CD8-positive, alpha-beta memory T cell (primary cell): ENCODE measurements at places on chromosomes 13 and 19. TPM values are rescaled to one million over a fixed set of nuclear protein-coding genes. Genes with fewer than 3 reads are reported as not detected.

Gene OR7A5
- total RNA-seq = not detected

Gene CASP14
- not detected for total RNA-seq

Gene DZIP1
- total RNA-seq = not detected

Gene LGALS4
- total RNA-seq = 1.8 TPM

DNA sequence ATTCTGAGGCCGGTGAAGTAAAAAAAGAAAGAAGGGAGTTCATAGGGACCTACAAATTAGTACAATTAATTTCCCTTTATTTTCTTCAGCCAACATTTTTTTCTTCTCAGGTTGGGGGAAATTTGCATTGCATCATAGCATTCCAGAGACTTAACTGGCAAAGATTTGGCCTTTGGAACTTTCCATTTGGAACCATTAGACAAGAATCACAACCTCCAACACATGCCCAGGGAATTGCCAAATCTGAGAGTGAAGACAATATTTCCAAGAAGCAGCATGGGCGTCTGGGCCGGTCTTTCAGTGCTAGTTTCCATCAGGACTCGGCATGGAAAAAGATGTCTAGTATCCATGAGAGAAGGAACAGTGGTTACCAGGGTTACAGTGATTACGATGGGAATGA lies 6.4 kb upstream of the ERCC5 start:
- no peak for DNase-seq

DNA sequence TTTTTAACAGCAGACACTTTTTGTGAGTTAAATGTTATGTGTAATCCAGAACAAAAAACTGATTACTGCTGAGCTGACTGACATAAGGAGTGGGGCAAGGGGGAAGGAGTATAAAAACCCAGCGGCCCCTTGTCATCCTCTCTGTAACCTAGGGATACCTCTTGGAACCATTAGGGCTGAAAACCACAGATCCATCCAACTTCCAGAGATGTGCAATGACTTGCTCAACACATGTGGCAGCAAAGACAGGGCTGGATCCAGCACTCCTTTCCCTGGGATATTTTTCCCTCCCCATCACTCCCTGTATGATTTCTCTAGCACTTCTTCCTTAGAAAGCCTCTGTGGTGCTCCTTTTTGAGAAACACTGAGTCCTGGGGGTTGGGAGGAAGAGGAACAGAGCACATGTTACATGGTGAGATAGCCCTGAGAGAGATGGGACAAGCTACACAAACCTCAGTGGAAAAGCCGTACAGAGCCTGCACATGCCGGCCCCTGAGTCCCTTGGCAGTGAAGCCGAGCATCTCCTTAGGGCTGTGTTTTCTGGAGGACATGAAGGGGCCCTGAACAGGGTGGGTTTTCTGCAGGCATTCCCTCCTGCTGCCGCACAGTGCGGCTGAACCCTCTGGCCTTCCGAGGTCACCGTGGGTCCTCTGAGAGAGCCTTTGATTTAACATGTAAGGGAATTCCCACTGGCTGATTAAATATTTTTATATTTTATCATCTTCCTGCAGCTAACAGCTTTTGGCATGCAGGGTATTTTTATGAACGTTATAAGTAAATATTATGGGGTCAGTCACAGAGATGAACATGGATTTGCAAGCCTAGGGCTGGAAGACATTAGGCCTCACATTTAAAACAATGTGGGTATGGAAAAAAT lies 219.9 kb downstream of the COG6 start:
- no peak for DNase-seq

DNA sequence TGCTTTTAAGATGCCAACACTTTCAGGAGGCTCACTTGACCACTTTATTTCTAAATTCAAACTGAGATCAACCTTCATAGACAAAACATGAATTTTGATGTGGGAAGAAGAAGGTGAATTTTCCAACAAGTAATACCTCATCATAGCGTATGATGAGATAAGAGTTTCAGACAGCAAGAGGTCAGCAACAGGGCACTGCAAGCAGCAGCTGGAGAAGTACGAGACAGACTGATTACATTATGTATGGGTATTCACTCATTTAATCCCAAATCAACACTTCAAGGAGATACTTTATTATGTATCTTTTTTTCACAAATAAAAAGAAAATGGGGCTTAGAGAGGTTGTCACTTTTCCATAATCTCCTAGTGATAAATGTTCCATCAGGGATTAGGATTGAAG lies 389.8 kb downstream of the TBC1D4 start:
- DNase-seq = no peak

DNA sequence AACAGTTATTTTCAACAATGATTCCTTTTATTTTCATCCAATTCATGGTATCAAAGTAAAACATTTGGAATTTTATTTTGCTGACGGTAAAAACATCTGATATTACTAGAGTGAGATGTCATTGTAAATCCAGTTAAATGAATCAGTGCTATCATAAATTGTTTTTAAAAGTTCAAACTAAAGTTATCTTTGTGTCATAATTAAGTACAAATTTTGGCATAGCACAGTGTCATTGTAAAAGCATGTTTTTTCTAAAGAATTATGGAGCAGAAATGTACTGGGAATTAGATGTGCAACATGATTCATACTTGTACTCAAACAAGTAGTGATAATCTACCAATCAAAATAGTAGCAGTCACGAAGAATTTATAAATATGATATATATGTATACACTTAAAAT lies 92.8 kb downstream of the FAM216B start:
- no peak for DNase-seq

GRCh38 chr13:28510542-28510941 lies 15.6 kb upstream of the FLT1 start:
- DNase-seq = no peak

DNA sequence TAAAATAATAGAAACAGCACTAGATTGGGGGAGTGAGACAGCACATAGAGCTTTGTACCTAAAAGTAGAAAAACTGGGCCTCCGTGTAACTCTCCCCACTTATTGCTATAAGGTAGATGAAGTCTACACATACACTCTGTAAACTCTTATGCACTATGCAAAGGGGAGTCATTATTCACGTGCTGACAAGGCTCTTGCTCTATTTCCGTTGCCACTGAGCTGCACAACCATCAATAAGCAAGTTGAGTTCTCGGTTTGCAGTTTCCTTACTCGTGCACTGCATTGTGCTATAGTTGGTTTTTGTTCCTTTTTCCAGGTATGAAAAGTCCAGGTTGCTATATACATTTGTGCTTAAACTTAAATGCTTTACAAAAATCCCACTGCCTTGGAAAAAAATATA lies 294.0 kb upstream of the DACH1 start:
- DNase-seq = no peak

Gene KLK3
- not detected for total RNA-seq

DNA sequence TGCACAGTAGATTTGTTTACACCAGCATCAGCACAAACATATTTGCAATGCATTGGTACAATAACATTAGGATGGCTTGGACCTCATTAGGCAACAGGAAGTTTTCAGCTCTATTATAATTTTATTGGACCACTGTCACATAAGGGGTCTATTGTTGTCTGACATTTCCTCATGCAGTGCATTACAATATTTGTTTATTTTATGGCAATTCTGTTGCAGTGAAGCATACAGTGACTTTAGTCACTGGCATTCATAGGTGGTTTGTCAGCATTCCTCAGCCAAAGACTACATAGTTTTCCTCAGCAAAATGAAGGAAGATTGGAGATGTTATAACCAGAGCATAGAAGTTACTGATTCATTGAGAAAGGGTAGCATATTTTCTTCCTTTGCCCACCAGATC lies 1732.9 kb downstream of the PCDH9 start:
- no peak for DNase-seq

DNA sequence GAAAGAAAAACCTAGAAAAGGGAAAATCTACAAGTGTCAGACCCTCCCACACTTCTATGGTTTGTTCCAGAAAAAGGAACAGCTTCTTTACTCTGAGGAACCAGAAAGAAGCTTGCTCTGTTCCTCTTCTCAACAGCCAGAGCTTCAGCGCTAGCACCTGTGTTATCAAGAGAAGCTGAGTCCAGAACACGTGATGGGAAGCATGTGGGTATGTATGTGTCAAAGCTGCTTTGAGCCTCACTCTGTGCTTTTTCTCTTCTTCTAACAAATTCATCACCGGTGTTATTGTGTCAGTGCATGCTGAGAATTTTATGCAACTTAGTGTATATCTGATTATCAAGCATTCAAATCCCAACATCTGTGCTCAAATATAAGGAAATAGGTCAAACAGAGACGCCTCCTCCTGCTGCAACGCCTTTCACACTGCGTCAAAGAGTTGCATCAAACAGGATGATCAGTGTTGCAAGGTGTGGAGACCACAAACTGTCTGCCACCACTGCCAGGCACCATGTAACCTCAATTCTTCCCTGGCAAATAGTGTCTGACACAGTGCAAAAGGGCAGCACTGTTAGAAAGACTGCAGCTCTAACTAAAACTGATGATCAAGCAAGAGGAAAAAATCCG lies 83.9 kb downstream of the LRRC63 start:
- peak; percentile 88 for DNase-seq

- DNase-seq = no peak
Measured at GRCh38 chr13:49464085-49464484, 20.0 kb downstream of the SETDB2 start.

- DNase-seq = no peak
Measured at GRCh38 chr19:19613506-19613905, 5.0 kb downstream of the PBX4 start.

DNA sequence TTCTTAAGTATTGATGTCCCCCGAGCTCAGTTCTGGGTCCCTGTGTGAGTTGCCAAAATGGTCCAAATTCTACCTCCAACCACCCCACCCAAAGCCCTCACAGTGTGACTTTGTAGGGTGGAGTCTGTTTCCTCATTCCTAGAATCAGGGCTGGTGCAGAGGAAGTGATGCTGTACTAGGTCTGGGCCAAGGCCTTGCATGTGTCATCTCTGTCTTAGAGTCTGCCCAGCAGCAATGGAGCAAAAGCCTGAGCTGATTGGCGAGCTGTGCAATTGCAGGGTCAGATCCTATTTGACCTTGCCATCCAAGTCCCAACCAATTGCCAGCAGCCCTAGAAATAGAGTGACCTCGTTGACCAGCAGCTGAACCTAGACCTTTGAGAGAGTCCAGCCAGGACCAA lies 97.0 kb upstream of the ANKRD10 start:
- no peak for DNase-seq

- DNase-seq = no peak
Measured at GRCh38 chr19:38596057-38596981, 21.4 kb downstream of the MAP4K1 start.

DNA sequence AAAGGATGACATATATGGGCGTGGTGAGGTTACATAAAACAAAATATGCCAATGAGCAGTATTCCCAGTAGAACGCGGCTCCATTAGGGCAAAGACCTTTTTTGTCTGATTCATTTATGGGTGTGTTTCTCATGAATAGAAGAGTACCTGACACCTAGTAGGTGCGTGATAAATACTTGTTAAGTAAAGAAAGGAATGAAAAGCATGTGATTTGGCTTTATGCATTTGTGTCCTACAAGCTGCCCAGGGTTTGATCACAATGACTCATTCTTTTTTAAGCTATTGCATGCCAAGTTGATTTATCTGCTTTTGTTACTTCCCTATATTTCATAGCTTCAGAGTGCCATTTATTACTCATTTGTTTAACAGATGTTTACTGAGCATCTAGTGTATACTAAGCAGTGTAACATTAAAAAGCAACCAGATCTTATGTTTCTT lies 19.1 kb upstream of the KCTD4 start:
- DNase-seq = no peak

GRCh38 chr13:46321494-46322225 lies 65.4 kb downstream of the RUBCNL start:
- peak; percentile 54 for DNase-seq

GRCh38 chr19:35754370-35755130 lies 2.3 kb downstream of the HSPB6 start:
- DNase-seq = no peak

- DNase-seq = no peak
Measured at GRCh38 chr13:20990910-20991525, 70.4 kb downstream of the LATS2 start.

Gene SOX1
- total RNA-seq = not detected

DNA sequence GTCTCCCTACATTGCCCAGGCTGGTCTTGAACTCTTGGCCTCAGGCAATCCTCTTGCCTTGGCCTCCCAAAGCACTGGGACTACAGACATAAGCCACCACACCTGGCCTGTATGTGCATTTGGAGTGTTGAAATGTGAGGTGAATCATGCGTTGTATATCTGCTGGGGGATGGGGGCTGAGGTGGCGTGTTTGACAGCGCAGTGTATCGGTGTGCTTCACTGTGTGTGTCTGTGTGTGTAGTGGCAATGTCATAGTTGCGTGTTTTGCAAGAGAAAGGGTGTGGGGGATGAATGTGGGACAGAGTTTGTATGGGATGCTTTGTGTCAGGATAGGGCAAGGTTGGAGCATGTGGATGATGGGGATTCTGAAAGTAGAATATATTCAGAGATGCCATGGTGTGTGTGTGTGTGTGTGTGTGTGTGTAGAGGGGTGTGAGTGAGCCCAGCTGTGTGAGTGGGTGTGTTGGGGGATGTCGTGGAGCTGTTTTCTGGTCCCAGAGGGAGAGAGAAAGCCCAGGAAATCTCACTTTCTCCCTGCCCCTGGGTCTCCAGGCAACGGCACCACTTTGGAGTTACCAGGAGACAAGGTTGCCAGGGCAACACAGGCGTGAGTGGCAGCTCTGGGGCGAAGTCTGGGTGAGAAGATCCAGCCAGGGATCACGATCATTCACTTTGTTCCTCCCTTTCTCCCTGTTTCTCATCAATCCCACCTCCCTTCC lies 1.1 kb upstream of the SWSAP1 start:
- no peak for DNase-seq

GRCh38 chr19:41297628-41298347 lies 12.2 kb upstream of the CCDC97 start:
- DNase-seq = no peak

Gene ZNF675
- 16.7 TPM for total RNA-seq

Gene CAMSAP3
- total RNA-seq = 0.31 TPM

DNA sequence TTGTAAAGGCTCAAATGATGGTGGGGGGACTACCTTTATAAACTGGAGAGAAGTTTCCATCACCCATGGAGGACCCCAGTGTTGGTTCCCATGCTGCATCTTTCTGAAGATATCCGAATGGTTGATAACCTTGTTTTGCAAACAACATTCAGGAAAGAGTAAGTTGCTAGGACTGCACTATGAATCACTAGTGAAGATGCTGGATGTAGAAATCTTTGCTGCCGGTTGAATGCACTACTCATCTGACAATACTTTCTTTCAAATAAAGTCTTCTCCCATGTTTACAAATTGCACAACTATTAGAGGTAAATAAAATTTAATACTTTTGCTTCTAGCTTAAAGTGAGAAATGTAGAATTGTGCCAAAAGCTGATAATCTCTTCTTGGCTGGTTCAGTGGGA lies 198.4 kb upstream of the SLITRK6 start:
- DNase-seq = no peak

DNA sequence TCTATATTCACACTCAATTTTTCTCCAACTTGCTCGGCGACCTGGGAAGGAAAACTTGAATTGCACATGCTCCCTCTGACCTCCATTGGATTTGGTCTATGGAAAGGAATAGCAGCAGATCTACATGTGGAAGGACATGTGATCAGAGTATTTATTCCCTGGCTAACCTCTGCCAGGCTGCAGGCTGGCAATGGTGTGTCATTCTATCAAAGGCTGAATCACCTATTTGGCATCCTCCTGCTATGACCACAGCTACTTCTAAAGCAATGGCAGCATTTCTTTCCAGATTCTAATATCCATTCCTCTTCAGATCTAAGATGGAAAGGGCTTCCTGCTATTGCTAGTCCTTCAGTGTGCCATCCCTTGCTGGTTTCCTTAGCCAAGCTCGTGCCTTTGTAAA lies 144.3 kb upstream of the FREM2 start:
- DNase-seq = no peak

Gene IGFL2
- not detected for total RNA-seq
